Frontal cortex (tissue), 4 donors: ENCODE measurements at places on chromosomes 5 and 9.

- no peak for DNase-seq
Measured at GRCh38 chr9:61674465-61674864, 484.6 kb downstream of the SPATA31A7 start.

GRCh38 chr9:138111607-138112006, 234.0 kb downstream of the CACNA1B start:
- no peak for DNase-seq

DNA sequence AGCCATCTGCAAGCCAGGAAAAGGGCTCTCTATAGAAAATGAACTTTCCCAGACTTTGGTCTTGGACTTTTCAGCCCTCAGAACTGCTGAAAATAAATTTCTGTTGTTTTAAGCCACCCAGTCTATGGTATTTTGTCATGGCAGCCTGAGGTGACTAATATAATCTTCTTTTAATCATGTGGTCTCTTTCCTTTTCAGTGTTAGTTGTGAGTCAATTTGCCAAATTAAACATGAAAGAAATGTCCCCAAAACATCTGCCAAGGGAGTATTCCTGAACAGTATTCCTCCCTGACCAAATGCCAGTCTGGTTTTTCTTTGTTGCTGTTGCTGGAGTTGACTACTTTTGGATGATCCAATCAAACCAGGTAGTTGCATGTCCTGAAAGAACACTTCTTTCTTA, 4.7 kb upstream of the YTHDC2 start:
- no peak for DNase-seq

DNA sequence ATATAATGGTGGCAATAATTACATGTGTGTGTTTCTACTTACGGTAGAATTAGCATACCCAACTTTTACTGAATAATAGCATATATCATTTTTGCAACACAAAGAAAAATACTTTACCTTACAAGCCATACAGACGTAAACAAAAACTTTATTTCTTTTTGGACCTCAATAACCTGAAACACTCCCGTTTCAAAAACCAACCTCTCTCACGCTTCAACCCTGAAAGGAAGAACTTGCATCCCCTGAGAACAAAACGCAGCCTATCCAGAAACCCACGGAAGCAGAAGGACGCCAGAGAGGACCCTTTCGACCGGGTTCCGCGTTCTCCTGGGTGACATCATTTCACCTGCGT, at the start of gene RNF38:
Gene RNF38 (minus strand): TSS at position 290 of the 352 bp plus-strand sequence. CDS start 161 bp downstream, at position 129.
- no peak for DNase-seq

DNA sequence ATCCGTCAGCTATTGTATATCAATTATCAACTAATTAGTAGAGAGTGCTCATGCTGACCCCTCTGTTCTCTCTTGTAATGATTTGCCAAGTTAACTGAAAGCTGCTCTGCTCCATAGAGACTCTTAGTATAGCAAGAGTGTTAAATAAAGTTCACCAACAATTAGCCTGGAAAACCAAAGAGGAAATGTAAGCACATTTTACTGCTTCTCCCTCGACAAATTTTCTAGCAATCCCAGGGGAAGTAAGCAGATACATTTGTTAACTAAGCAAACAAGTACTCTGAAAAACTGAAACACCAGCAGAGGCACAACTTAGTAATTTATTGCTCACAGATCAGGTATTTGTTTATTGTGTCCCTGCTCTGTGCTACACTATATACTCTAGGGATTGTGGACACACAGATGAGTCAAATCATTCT, 162.2 kb downstream of the GLIS3 start:
- DNase-seq = no peak

DNA sequence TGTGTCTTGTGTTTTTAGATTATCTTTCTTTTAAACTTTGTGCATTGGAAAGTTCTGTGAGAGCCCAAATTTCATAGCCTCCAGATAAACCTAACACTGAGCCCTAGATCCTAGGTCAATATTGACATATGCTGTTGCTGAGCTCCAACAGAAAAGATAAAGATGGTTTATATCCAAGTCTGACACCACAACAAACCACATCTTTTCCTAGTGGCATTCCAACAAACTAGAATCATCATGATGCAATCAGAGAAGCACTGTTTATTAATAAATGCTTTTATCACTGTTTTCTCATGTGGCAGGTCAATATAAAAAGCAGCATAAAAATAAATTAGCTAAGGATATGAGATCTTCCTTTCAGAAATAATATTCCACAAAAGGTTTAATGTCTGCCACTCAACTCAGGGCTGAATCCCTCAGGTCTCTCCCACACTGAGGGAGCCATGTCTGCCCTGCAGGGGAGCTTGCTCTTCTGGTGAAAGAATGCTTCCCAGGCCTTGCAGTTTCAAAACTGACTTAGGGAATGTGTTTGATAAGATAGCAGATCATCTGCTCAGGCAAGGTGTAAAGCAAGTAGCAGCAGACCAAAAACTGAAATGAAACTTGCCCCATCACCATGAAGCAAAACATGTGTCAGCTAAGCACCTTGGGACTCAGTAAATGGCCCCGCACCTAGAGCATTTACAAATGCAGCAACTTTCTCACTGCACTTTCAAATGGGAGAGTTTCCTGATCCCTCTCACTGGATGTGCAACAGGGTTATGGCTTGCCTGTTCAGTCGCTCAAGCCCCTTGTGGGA, 493.0 kb downstream of the AGTPBP1 start:
- no peak for DNase-seq

DNA sequence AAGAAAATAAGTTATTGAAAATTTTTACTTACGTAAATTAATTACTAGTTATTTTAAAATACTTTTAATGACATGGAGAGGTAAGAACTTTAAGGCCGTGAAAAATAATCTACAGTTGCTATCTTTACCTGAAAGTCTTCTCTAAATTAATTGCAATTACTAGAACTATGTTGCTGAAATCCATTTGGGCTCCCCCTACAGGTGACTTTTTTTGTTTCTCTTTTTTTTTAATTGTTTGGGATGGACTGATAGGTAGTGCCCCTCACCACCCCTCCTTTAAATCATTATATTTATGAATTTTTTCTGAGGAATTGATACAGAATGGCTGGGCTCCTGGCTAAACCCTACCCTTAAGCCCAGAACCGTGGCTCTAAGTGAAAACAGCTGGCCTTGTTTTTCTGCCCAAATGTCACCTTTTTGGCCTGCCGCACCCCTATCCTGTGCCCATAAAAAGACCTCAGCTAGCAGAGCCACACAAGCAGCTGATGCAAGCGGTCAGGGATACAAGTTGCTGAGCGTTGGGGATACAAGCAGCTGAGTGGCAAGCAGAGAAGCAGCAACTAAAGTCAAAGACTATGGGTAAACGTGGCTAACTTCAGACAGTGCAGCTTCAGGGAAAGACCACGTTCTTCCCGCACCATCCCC, 315.2 kb upstream of the ACO1 start:
- DNase-seq = no peak

DNA sequence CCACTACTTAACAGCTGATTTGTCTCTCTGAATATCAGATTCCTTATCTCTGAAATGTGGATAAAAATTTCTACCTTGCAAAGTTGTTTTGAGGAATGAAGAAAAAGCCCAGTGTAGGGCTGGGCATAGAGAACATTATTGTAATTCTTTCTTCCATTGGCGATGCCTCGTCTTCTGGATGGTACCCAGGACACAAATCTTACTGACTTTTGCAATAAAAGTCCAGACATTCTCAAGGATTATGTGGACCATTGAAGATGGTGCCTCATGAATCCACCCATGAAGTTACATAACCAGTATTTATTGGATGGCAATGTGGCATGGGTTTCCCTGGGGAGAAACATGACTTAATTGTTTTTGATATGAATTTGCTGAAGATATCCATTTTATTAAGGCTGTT, 33.1 kb downstream of the NNT start:
- no peak for DNase-seq

GRCh38 chr5:80150731-80151130, 105.1 kb downstream of the SERINC5 start:
- DNase-seq = no peak

GRCh38 chr5:17022296-17022695, 86.2 kb upstream of the MYO10 start:
- DNase-seq = no peak

DNA sequence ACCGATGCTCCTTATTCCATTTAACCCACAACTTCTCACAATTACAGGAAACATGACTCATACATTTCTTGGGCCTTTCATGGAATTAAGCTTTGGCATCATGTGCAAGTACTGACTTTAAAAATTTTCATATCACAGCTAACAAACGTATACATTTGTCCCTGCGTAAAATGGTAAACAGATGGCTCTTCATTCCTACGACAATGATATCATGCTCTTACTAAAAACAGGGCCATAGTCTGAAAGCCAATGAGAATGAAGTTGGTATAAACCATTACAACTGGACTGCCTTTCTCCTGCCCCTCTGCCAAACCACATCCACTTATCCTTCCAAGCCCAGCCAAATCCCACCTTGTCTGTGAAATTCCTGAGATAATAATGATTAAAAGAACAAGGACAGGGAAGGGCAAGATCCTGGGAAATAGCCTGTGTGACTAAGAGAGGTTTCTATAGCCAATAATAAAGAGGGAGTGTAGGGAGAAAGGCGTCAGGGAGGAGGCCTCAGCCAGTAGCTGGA, 44.9 kb upstream of the ZNF366 start:
- DNase-seq = no peak

GRCh38 chr5:142433526-142434321, 108.9 kb upstream of the SPRY4 start:
- DNase-seq = no peak

DNA sequence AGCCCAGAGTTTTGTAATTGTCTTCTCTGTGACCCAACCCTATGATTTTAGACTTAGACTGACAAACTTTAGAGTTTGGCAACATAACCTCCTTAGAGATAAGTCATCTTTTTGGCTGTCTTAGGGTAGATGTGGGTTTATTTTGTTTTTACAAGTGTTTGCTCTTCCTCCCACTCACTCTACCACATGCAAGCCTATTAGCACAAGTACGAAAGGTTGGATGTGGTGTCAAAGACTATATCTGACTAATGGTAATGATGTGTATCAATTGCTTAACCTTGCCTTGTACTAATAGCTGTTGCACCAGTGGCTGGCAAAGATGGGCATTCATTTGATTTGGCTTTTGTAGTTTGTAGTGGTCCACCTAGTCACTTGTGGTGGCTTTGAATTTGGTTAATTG, 46.5 kb downstream of the SLC25A46 start:
- no peak for DNase-seq

- DNase-seq = no peak
Measured at GRCh38 chr9:38153152-38153909, 84.3 kb upstream of the SHB start.

DNA sequence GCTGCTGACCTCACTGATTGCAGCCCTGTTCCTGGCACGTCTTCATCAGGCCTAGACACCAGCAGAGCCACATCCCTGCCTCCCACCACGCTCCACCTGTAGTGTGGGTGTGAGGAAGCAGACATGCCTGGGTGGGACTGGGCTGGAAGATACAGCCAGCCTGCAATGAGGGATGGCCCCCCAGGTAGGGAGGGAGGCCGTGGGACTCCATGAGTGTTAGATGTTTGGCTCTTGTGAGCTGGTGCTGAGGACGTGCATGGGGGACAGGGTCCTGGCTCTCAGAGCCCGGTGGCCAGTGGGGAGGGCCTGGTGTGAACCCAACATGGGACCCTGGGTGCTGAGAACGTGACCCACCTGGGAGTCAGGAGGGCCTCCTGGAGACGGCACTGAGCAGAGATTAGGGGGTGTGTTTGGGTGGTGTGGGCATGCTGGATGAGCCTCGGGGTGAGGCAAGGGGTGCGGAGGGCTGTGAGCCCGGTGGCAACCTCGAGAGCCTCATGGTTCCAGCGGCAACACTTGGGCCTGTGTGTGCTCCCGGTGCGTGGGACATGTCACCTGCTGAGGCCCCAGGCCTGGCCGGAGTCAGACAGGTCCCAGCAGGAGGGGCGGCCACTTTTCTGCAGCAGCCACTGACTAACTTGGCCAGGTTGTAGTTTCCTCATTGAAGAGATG, 87.6 kb downstream of the PHF2 start:
- DNase-seq = no peak

DNA sequence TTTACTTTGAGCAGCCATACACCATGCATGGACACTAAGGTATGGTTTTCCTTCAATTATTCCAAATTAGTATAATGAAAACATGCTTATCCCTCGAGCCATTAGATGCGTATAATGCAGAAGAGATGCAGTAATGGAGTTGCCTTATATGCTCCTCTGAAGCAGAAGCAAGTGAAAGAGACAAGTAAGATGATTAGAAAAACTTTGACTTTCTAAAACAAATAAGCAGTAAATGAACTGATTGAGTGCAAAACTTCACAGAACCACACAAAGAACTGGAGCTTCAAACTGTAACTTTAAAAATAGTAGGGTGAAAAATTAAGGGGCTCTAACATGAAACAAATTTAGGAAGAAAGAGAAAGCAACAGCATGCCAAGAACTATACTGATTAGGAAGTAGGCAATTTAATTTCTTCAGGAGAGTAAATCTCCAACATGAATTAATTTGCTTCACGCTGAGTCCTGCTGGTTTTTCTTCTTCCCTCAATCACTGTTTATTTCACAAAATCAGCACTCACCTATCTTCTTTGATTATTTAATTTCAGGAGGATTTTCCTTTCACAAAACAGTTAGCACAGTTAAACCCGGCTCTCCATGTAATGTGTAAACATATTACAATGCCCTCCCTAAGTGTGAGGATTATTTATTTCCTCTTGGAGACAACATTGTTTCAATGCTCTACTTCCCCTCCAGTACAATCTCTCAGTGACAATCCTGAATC, 90.3 kb upstream of the PAM start:
- no peak for DNase-seq

DNA sequence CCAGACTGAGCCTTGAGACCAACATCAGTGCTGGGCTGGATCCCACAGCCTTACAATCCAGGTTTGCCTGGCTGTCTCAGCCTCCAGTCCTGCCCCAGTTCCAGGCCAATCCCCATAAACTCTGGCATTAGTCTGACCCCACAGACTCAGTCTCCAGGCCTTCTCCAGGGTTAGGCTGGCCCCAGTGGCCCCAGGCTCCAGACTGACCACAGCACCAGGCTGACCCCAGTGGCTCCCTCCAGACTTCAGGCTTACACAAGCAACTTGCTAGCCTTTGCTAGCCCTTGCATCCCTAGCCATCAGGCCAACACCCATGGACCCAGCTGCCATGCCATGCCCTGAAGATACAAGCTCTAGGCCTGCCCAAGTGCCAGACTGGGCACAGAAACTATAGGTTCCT, 1326.0 kb upstream of the C9orf72 start:
- no peak for DNase-seq

GRCh38 chr5:38634568-38635369, 78.3 kb upstream of the LIFR start:
- no peak for DNase-seq

DNA sequence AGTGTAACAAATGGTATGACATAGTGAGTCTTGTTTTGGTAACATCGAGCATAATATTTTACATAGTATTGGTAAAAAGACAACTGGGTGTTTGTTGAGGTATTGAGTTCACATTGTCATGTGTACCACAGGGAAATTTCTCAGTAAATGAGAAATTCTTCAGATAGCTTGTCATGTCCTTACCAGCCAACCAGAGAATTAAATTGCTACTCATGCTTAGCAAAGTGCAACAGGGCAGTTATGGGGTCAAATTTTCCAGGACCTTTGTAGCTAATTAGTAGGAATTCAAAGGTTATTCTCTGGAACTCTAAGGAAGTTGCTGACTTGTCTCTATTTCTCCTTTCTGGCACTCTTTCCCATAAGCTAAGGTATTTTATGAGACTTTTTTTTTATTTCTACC, 595.7 kb downstream of the EFNA5 start:
- DNase-seq = no peak
